ENCODE measurements at places on chromosomes 16 and 17.

GRCh38 chr16:64459402-64459801 is 662.5 kb downstream of the CDH11 start:
- no peak for DNase-seq

DNA sequence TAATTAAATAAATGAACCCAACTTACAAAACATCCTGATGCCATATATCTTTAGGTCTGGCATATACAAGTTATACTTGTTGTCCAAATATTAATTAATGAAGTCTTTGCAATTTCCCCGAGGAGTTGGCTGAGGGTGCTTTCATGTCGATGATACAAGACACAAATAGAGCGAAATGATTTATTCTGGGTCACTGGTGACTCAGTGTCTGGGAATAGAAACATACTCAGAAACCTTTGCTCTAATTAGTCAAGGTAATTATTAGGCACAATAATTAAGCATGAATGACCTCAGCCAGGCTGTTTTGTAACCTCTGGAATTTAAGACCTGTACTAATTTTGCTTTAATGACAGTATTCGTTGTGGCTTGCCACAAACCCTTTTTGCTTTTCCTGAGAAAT is 37.0 kb upstream of the HAPSTR1 start:
- DNase-seq: no peak

GRCh38 chr16:86248310-86248905 is 261.9 kb upstream of the FOXF1 start:
- DNase-seq: no peak

GRCh38 chr17:32894245-32894644 is 17.3 kb upstream of the MYO1D start:
- no peak for DNase-seq
